Nasal cavity respiratory epithelium epithelial cell of viscerocranial mucosa (primary cell): ENCODE measurements at places on chromosomes 1 and 21. TPM values are rescaled to one million over a fixed set of nuclear protein-coding genes. Genes with fewer than 3 reads are reported as not detected.

XCL2 gene
- total RNA-seq, result not detected in 2 replicates

GUCA2B gene
- not detected in 2 replicates for total RNA-seq

C4BPA gene
- not detected in 2 replicates for total RNA-seq

TMOD4 gene
- 0.21 TPM in 1 of 2 replicates, not detected in the other for total RNA-seq

ACTL8 gene
- not detected in 2 replicates for total RNA-seq

TNFRSF4 gene
- total RNA-seq, result 0.14 TPM in 1 of 2 replicates, not detected in the other

SNIP1 gene
- total RNA-seq, result 14.7 and 17.4 TPM in 2 replicates

LCE1A gene
- 0.34 TPM in 1 of 2 replicates, not detected in the other for total RNA-seq

OR2T11 gene
- total RNA-seq, result not detected in 2 replicates

RNU1-1 gene
- under 0.01 TPM in 2 replicates for total RNA-seq

KCNE2 gene
- not detected in 2 replicates for total RNA-seq

HEYL gene
- under 0.01 TPM in 1 of 2 replicates, not detected in the other for total RNA-seq

GJB3 gene
- total RNA-seq, result 113 and 120 TPM in 2 replicates
